ENCODE measurements at places on chromosomes 13 and 19. TPM values are rescaled to one million over a fixed set of nuclear protein-coding genes. Genes with fewer than 3 reads are reported as not detected.

The CYP4F2 gene
- total RNA-seq: 0.24 TPM

The KLK15 gene
- total RNA-seq: not detected

The C3 gene
- total RNA-seq: 0.81 TPM

The CLPTM1 gene
- total RNA-seq: 34.6 TPM

The C19orf18 gene
- total RNA-seq: 0.31 TPM

The PTH2 gene
- not detected for total RNA-seq
